ENCODE measurements at places on chromosomes 12 and 14.

DNA sequence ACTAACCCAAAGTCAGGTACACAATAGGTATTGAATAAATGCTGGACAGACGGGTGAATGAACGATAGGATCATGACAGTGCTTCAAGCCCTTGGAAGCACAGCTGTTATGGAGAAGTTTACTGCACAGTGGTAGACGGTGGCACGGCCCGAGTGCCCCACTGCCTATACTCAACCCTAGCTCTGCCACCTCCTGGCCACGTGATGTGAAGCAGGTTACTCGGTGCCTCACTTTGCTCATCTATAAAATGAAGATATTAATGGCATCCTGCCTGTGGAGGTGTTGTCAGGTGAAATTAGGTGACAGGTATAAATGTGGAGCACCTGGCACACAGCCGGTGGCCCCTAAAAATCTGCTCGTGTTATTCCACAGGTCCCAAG is 5.8 kb downstream of the ASB2 start:
- peak; percentile 42 for DNase-seq

GRCh38 chr14:92650581-92651105 is 97.8 kb downstream of the LGMN start:
- DNase-seq, result no peak

GRCh38 chr12:19799216-19799615 is 359.9 kb downstream of the AEBP2 start:
- no peak for DNase-seq

- peak; percentile 30 for DNase-seq
Observed at GRCh38 chr12:98319716-98320425, 195.5 kb upstream of the TMPO start.

- DNase-seq, result peak; percentile 29
Observed at GRCh38 chr14:100678469-100678828, 48.2 kb upstream of the DLK1 start.

DNA sequence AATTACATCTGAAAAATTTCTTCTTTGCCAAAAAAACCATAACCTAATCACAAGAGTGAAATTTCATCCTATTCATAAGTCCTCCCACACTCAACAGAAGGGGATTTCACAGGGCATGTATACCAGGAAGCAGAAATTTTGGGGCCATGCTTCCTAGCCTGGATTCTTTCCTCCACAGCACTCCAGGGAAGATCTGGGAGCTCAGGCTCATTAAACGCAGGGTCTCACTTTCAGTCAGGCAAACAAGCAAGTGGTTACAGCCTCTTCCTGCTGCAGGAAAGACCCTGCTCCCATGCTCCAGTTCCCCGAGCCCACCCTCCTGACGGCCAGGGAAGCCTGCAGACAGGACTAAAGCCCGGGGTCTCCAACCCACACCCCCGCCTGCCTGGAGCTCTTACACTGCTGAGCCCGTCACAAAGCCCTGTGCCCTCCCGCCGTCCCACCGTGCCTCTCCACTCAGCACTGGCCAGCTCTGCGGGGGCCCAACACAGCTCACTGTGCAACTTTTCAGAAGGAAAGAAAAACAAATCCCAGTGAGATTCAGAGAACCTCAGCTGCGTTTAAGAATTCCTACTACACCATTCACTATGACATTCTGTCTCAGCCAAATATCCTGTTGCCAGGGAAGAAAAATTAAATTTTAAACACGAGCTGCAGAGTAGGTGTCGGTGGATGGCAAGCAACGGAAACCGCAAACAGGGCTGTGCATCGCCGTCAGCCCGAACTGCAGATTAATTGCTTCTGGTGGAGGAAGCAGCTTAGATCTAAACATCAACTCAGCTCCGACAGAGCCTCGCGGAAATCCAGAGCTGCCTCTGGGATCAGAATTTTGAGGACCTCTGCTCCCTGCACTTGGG is 106.7 kb upstream of the SFSWAP start:
- no peak for DNase-seq

GRCh38 chr14:24147761-24148428 is 597 bp downstream of the RNF31 start:
- DNase-seq, result no peak

GRCh38 chr14:65866448-65866847 is 453.9 kb downstream of the FUT8 start:
- no peak for DNase-seq

DNA sequence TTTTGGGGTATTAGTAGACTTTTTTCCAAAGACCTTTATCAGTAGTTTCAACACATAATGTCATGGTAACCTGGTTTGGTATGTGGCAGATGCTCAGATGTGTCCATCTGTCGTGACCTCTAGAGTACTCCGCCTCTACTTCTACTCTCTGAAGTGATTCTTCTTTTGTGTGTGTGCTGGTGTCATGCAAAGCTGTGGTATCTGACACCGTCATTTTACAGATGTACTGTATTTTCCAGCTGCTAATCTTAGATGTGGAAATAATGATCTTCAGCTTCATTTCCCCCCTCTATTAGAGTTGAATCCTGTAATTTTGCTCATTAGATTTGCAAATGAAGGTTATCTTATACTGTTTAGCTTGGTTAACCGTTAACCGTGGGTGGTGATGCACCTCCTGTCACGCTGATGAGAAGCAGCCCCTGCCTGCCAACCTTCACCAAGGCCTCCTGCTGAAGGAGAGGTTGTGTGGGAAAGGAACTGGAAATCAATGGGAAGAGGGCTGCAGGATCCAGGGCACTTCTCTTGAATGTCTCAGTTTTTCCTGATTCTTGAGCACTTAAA is 222.4 kb upstream of the AMIGO2 start:
- no peak for DNase-seq

- DNase-seq, result no peak
Observed at GRCh38 chr12:107107381-107107780, 14.0 kb upstream of the CRY1 start.

DNA sequence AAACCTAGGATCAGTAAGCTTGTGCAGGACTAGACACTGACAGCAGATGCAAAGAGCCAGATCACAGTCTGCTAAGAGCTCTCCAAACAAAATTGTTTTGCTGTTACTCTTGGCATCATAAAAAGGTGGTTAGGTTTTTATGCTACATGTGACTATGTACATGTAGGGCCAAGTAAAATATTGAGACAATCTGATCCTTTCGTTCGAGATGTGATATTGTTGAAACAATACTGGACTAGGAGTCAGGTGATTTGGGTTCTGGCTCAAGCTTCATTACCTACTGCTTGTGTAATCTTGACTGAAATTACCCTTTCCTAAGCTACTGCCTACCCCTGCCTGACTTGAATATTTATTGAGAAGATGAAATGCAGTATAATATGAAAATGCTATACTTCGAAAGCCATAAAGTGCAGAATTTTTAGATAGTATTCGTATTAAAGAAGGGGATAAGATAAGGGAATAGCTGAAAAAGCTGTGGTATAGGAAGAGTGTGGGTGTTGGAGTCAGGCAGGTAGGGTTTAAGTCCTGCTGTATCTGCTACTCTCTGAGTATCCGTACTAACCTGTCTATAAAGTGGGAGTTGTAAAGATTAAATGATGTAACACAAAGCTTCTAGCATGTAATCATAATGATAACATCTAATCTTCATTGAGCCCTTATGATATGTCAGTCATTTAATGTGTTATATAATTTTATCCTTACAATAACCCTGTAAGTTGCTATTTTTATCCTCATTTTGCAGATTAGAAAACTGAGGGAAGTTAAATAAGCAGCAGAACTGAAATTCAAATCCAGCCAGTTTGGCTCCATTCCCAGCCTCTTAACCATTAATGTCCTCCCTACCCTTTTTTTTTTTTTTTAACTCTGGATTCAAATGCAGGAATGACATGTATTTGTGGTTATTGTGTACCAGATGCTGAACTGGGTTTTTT is 38.6 kb upstream of the ATF1 start:
- no peak for DNase-seq

DNA sequence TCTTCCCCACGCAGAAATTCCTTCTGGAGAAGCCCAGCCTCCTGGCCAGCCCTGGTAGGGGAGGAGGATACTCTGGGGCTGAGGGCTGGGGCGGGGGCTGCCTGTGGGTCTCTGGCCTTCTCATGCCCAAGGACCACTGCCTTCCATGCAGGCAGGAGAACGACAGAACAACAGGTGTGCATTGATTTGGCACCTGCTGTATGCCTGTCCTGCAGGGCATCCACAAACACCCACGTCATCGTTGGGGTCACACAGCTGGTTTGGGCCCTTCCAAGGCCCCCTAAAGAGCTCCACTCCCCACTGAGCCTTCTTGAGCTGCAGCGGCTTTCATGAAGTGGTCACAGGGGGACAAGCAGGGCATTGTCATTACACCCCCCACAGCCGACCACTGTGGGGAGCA is 60.4 kb downstream of the PHETA1 start:
- DNase-seq, result no peak

GRCh38 chr12:29578731-29579130 is 81.2 kb upstream of the OVCH1 start:
- DNase-seq, result no peak

GRCh38 chr14:61472801-61473376 is 151.5 kb downstream of the PRKCH start:
- DNase-seq, result no peak

DNA sequence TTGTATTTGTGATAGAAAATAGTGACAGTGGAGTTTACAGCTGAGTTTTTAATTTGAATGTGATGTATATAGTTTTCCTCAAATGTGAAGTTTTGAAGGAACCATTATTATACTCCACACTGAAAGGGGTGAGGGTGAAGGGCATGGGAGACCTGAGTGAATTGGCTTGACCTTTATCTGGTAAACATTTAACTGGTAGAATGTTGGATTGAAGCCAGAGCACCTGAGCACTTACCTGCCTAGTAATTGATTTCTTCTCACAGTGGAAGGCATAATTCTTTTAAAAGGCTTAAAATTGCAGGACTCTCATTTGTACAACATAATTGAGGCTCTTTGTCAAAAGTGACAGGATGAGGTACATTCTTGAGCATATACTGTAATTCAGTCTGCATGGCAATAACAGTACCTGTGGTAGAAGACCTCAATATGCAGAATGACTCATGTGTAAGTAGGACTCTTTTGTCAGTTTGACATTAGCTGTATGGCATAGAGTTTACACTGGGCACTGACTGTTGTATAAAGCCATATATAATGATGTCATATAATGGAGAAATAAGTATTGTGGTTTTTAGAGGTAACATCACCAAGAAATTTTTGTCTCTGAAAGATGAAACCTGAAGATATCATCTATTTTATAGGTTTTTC is 309.6 kb downstream of the TMTC2 start:
- DNase-seq, result no peak

DNA sequence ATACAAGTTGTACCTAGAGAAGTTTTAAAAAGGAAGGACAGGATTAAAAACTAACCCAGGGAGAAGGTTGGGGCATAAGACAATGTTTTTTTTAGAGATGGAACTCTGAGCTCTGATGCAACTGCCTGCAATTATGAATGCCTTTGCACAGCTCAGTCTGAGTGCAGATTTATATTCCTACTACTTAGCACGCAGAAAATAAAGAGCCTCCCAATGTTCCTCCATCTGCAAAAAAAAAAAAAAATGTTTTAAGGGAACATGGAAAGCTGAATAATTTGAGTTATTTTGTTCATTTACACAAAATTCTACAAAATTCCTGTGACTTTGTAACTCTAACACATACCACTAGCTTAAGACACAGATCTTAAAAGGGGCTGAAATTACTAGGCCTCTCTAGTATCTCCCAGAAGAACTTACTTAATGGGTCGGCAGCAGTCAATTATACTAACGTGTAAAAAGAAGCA is 15.7 kb downstream of the CLIP1 start:
- DNase-seq, result no peak

DNA sequence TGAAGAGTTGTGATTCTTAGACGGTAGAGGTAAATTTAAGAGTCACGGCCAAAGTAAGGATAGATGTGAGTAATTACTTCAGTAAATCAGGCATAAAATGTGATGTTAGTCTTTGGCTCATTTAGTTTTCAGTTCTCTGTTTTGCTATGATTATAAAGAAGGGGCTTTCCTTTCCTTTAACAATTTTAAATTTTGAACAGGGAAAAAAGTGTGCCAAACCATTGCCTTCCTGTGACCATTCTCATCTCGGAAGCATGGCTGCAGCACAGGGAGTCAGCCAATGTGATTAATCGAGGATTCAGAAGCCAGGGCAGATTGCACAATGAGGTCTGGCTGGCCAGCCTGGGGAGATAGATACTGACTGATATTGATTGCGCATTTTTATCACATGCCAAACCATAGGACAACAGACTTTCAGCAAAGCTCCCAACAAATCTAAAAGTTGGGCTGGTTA is 480.2 kb upstream of the PRICKLE1 start:
- DNase-seq, result no peak

- DNase-seq, result no peak
Observed at GRCh38 chr14:102738373-102739189, 38.7 kb upstream of the TRAF3 start.

DNA sequence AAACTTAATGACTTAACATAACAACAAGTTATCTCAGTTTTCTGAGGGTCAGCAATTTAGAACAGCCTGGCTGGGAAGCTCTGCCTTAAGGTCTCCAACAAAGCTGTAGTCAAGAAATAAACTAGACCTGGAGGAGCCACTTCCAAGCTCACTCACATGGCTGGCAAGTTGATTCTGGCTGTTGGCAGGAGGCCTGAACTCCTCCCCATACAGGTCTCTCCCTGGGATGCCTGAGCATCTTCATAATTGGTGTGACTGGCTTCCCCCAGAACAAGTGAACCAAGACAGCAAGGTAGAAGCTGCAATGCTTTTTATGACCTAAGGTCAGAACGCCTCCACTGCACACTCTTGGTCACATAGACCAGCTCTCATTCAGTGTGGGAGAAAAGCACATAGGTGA is 128.3 kb downstream of the SAMD4A start:
- no peak for DNase-seq

GRCh38 chr14:106883218-106883692 is 1356.9 kb downstream of the TMEM121 start:
- no peak for DNase-seq

DNA sequence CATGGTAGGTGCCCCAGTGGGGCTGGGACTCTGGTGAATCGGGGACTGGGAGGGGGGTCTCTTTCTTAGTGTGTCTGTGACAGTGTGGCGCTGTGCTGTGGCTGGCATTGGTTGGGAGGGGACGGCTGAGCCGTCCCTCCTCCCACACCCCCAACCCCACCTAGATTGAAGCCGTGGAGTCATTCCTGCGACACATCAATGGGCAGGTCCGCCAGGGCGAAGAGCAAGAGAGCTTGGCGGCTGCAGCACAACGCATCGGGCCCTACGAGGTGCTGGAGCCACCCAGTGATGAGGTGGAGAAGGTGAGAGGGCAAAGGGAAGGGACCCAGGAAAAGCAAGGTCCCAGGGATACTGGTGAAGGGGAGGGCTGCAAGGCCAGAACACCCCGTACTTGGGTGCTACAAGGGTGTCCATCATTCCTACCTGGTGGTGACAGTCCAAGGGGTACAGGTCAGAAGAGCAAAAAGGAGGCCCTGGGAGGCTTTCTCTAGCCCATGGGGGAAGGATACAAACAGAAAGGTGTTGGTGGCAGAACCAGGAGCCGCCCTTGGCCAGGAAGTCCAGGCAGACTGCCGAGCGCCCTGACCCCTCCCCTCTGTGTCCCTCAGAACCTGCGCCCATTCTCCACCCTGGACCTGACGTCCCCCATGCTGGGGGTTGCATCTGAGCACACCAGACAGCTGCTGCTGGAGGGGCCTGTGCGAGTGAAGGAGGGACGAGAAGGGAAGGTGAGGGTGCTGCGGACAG is 7.4 kb downstream of the PLEKHG6 start:
- DNase-seq, result no peak
